ENCODE measurements at places on chromosomes 12 and 14.

GRCh38 chr12:101925361-101925760 lies 48.0 kb downstream of the DRAM1 start:
- DNase-seq = peak; percentile 98

DNA sequence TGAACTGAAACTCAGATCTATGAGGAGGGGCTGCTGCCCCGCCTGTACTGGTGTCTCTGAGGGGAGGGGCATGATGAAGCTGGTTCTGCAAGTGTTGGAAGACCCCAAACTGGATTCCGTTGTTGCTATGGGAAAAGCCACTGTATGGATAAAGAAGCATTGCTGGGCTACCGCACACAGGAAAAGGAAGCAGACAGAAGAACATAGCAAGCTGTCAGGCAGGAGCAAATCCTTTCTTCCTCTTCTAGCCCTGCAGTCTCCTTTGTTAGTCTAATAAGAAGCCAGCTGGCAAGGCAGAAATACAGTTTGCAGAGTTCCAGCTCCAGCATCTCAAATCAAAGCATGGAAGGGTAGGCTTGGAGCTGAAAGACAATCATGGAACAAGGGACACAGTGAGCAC lies 26.3 kb upstream of the NR1H4 start:
- DNase-seq = no peak

DNA sequence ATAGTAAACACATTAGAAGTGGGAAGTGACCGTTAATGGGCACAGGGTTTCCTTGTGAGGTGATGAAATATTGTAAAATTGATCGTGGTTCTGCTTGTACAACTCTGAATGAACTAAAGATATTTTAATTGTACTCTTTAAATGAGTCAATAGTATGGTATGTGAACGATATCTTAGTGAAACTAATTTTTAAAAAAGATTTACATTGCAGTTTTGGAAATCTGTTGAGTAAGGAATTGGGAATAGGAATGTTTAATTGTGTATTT lies 1.7 kb downstream of the ZNF410 start:
- DNase-seq = peak; percentile 52

GRCh38 chr12:131128556-131128955 lies 174.8 kb downstream of the ADGRD1 start:
- DNase-seq = no peak

DNA sequence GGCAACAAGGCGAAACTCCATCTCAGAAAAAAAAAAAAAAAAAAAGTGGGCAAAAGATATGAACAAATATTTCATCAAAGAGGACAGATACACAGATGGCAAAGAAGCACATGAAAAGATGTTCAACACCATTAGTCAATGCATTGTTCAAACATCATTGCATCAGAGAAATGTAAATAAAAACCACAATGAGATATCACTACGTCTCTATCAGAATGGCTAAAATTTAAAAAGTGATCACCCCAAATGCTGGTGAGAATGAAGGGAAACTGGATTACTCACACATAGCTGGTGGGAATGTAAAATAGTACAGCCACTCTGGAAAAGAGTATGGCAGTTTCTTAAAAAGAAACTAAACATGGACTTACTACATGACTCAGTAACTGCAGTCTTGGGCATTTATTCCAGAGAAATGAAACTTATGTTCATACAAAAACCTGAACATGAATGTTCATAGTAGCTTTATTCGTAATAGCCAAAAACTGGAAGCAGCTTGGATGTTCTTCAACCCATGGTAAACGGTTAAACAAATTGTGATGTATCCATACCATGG lies 3.6 kb downstream of the L2HGDH start:
- peak; percentile 35 for DNase-seq

GRCh38 chr14:36057452-36058116 lies 118.9 kb downstream of the PTCSC3 start:
- DNase-seq = no peak

Data from EL (cell line).